IPS-NIHi11 (cell line): ENCODE measurements at places on chromosomes 7 and 10.

DNA sequence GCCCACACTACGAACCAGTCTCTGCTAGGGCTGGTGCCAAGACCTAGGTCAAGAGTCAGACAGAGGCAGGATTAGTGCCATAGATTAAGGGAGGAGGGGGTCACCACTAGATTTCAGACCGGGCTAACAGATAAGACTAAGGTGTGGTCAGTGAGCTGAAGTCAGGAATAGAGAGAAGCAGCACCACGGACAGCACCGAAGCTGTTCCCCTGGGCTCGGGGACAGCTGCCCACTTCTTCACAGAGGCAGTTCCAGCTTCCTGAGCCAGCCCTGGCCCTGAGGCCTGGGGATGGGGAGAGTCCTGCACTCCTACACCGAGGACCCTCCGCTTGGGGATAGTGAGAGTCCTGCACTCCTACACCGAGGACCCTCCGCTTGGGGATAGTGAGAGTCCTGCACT, 11.2 kb upstream of the JAKMIP3 start:
- DNase-seq, result peak; percentile 92

- no peak for DNase-seq
These were observed 197.1 kb downstream of the BBS9 start for GRCh38 chr7:33326485-33326848.

DNA sequence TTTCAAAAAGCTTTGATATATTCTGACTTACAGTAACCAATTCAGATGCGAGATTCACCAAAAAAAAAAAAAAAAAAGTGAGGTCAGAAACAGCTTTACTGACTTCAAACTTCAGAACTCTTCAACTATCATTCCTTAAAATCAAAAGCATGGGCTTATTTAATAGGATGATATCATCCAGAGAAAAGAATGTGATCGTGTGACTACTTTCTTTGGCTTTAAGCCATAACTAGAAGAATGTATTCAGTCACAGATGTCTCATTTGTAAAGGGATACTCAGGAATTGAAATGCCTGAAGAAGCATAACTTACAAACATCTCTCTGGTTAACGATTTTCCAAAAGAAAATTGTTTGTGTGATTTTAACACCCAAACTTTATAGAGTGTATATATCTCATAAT, 11.5 kb downstream of the TPK1 start:
- DNase-seq, result no peak

DNA sequence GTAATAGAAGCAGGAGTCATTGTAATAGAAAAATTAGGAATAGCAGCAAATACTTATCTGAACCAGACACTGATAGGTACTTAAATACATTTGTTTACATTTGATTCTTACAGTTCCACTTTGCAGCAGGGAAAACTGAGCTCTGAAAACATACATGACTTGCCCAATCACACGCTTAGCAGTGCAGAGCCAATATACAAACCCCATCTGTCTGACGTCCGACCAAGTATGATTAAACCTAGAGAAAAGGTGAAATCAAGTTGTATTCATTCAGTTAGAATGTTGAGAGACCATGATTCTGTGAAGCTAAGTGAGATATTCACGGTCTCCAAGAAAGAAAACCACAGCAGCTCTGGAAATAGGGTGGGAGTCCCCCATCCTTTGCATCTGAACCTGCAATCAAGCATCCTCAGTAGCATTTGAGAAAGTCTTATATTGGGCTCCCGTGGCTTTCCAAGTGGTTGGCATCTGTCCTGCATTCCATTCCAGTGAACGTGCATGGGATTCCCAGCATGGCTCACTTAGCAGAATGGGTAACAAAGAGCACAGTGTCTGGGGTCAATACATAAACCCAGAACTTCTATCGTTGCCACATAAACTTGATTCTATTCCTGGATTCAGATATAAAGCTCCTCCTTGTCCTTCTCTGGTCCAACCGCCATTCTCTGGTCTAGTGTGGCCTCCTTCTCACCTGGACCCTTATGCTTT, 148.7 kb upstream of the RSU1 start:
- DNase-seq, result peak; percentile 28
